ENCODE measurements at places on chromosomes 2 and 18.

GRCh38 chr2:46984642-46985476 is 69.3 kb upstream of the MCFD2 start:
- peak; percentile 41 for DNase-seq

DNA sequence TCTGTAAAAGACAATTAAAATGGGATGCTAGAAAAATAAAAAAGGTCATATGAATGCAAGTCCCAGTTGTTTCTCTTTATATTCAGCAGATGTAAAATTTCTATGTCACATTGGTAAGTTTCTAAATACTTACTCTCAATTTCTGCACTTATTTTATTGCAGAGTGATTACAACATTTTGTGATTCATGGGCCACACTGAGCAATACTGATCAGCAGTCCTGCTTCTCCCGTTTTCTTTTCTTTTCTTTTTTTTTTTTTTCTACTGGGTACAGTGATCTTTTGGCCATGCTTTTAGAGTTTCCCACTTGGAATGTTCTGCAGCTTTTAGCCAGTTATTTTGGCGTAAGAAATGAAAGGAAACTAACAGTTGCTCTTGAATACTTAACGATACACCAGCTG is 38.8 kb downstream of the LIMS1 start:
- no peak for DNase-seq

DNA sequence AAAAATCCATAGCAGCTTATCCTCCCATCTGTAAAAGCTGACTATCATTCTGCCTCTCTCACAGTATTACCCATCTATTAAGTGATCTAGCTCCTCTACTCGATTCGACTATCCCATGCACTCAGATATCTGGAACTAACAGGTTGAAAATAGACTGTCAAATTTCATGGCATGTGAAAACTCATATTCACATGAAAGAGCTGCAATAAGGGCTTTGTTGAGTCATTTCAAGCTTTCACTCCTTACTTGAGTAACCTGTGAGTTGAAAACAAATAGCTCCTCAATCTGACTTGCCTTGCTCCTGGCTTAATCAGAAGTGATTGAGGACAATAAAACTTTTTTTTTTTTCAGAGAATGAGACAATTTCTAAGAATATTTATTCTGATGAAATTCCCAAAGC is 192.4 kb upstream of the ERBB4 start:
- no peak for DNase-seq

- no peak for DNase-seq
Observed at GRCh38 chr2:8857709-8858108, 20.3 kb upstream of the KIDINS220 start.

GRCh38 chr18:23270986-23271680 is 135.8 kb downstream of the CABLES1 start:
- no peak for DNase-seq

- DNase-seq: no peak
Observed at GRCh38 chr18:13551305-13551603, 175.1 kb downstream of the FAM210A start.

DNA sequence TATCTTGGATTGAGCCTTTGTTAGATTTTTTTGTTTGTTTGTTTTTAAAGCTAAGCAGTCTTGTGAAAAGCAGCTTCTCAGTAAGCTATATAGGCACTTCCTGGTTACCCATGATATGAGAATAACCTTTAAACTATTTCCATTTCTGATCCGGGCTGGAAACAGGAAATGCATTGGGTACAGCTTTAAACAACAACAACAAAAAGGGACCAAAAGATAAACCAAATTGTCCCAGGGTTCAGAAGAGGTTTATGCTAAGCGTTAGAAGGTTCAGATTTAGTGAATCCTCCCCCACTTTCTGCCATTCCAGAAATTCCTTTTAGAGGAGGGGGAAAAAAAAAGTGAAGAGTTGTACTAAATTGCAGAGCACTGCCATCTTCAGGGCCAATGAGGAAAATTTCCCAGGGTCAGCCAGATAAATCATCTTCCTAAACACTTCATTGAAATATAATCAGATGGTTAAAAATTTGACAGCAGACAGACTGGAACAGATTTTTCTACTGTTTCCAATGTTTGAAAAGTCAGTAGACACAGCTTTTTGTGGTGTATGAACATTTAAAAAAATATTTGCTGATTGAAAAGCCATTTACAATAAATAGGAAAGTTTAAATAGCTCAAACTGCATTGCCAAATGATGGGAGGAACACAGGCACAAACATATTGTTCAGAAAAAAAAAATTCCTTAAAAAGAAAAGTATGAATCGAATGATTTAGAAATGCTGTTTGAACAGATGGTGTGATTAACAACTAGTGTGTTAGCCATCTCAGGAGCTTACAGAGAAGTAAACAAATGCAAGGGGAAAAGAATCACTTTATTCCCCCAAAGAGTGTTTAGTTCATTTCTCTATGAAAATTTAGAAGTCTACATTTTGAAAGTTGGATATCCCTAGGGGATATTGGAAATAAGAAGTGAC is 189.9 kb upstream of the TANK start:
- no peak for DNase-seq

- no peak for DNase-seq
Observed at GRCh38 chr2:223227338-223227737, 175.3 kb downstream of the KCNE4 start.

- DNase-seq: no peak
Observed at GRCh38 chr18:64854112-64854511, 705.2 kb upstream of the LINC00305 start.

- DNase-seq: no peak
Observed at GRCh38 chr2:210459880-210460279, 16.7 kb downstream of the LANCL1 start.
